Stimulated activated CD4-positive, alpha-beta T cell treated with anti-CD3 and anti-CD28 coated beads, Interleukin-2, amount 100 ng/mL, for 48 hours (primary cell): ENCODE measurements at places on chromosomes 7 and 10.

DNA sequence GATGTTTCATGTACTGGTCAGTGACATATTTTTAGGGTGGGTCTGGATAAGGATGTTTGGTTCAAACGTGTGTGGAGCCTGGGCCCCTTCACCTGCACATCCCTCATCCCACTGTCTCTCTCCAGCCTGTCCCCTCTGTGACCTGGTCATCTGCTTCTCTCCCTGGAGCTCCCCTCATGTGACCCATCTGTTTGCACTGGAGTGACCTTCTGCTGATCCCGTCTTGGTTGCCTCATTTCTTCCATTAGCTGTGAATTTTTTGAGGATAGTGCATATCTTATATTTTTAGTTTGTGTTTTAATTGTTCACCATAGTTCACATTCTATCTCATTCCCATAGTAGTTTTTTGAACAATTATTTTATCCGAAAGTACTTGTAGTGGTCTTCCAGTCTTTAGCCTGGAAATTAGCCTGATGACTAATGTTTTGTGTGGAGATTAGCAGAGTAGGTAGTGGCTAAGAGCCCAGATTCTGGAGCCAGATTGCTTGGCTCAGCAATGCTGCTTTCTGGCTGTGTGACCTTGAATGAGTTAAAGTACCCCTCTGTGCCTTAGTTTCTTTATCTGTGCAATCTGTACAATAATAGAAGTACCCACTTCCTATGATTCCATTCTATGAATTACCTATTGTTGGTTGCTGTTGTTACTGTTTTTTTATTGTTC, 224.5 kb downstream of the LRMDA start:
- no peak for DNase-seq

DNA sequence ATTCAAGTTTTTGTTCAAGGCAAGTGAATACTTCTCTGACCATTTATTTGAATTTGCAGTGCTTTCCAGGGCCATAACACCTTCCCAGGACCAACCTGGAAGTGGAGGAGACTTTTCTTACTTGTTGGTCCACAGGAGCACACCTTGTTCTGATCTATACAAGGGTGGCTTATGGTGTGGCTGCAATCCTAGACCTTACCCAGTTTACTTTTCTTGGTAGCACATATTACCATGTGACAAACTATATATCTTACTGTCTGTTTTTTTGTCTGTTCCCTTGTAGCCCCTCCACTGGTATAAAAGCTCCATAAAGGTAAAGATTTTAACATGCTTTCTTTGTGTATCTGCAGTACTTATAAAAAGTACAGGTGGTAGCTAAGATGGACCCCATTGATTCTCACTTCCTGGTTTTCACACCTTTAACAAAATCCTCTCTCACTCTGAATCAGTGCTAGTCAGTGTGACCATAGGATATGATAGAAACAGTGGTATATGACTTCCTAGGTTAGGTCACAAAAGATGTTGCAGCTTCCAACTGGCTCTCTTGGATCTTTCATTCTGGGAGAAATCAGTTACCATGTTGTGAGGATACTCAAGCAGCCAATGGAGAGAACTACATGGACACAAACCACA, 5.6 kb upstream of the ASB4 start:
- DNase-seq: no peak

- DNase-seq: no peak
Observed at GRCh38 chr10:111083222-111084095, 6.6 kb downstream of the ADRA2A start.

DNA sequence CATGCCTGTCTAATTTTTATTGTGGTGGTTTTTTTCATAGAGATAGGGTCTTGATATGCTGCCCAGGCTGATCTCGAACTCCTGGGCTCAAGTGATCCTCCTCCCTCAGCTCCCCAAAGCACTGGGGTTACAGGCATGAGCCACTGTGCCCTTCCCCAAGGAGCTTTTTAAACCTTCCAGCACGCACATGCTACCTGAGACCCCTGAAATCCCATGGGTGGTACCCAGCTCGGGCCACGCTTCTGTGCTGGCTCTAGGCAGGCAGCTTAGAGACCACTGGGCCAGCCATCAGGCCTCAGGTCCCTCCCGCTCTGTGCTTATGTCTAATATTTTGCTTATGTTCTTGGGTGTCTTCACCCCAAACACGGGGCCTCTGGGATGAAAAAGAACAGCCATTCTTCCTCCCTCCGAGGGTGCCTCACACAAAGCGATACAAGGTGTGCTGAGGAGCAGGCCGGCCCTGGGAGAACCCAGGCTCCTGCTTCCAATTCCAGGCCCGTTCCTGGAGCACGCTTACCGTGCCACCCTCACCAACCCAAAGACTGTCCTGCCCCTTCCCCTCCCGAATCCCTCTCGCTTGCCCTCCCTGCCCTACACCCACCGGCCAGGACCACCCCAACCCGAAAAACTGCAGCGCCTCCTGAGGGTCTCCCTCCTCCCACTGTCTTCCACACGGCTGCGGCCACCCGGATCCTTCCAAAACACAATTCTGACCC, 10.9 kb downstream of the SPOCK2 start:
- no peak for DNase-seq

- DNase-seq: no peak
Observed at GRCh38 chr7:40733578-40733977, 598.8 kb downstream of the SUGCT start.

DNA sequence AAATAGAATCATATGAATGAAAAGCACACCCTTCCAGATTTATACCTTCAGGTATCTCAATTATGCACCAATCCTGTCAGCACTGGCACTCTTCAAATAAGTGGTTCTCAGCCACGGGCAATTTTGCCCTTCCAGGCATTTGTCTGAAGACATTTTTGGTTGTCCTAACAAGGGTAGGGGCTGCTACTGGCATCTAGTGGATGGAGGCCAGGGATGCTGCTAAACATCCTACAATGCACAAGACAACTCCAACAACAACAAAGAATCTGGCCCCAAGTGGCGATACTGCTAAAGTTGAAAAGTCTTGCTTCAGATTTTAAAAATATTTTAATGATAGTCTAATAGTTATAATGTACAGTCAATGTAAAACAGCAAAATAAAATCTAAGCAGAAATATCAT, 16.1 kb downstream of the CCDC186 start:
- DNase-seq: no peak

- DNase-seq: no peak
Observed at GRCh38 chr7:134184767-134185166, 57.6 kb downstream of the LRGUK start.
